HAP-1 (cell line): ENCODE measurements at places on chromosomes 7 and 10.

GRCh38 chr10:117942226-117942625 is 104.5 kb downstream of the RAB11FIP2 start:
- DNase-seq, result no peak

GRCh38 chr10:80691441-80691840 is 153.7 kb downstream of the SH2D4B start:
- DNase-seq, result no peak

GRCh38 chr7:52639126-52639525 is 396.3 kb upstream of the POM121L12 start:
- no peak for DNase-seq

DNA sequence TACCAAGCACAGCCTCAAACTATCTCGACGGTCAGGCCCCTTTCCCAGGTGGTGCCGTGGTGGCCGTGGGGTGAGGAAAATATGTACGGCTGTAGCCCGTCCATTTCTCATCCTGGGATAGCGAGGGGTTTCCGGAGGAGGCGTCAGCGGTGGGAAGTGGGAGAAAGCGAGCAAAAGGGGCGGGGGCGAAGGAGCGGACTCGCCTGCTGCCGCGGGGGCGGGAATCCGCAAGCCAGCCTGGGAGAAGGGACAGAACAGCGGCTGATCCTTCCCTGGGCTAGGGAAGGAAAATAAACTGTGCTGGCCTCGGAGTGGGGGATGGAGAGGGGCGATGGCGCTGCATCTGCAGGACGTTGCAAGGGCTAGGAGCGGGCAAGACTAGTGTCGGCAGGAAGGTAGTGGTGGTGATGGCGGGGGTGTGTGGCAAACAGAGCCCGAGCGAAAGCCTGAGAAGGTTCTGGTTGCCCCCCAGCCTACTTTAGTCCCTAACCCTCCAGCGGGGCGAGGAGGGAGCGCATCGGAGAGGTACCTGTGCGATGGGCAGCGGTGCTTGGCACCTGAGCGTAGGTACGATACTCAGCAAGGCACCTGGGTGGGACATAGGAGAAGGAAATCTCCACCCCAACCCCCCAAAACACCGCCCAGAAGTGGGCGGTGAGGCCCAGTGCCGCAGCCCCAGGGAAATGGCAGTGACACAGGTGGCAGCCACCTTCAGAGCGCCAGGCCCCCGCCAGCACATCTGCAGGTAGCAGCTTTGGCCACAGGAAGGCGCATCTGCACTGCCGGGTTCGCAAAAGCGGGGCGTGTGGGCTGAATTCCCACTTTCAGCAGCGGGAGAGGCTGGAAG is 49.9 kb upstream of the STEAP1B start:
- peak; percentile 63 for DNase-seq

GRCh38 chr7:129902788-129903422 is 49.9 kb downstream of the UBE2H start:
- DNase-seq, result peak; percentile 85

GRCh38 chr7:75738604-75738974 is at the start of gene HIP1:
HIP1 (minus strand) TSS chr7:75738941; CDS start chr7:75738920, 21 bp downstream.
- DNase-seq, result no peak

GRCh38 chr10:61752111-61753011 is 89.6 kb downstream of the CABCOCO1 start:
- DNase-seq, result no peak

DNA sequence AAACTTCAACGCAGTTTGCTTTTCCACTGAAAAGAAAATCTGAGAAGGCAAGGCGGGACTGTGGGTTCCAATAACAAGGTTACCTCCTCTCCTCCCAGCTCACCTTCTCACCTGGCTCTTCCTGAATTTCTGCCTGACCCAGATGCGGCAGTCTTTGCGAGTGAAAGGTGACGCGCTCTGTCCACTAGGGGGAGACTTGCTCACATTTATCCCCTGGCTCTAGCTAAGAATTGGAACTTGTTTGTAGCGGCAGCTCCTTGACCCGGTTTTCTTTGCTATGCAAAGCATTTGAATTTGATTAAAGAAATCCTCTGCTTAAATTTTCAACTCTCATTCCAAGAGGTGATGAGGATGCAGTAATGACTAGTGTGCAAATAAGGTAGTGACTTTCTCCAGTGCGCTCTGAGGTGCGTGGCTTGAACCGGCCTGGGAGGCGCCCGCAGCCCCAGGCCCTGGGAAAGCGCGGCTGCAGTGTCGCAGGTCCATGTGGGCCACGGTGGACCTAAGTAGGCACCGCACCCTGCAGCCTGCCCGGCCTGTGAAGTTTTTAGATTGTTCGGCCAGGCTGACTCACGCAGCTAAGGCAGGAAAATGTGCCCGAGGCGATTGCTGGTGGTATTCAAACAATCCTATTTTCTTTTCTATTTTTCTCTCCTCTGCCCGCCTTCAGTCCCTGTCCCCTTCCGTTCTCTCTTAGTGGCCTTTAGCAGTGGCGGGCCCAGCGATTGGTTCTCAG is 336.9 kb upstream of the NPSR1 start:
- peak; percentile 65 for DNase-seq

GRCh38 chr7:2950578-2950977 is 93.1 kb downstream of the CARD11 start:
- DNase-seq, result no peak

DNA sequence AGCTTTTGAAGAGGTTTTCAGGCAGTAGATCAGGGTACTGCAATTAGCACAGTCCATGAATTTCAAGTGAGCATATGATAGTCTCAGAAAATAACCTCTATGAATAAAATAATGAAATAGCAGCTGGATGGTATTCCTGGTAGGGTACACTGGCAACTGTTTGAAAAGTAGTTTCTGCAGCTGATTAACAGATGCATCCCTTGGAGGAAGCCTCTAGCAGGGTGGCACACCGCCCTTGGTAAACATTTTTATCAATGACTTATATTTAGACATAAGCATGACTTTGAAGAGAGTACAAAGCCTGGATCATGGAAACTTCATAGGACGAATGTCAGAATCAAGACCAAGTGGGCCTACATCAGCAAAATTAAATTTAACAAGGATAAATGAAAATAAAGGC is 26.8 kb downstream of the WNT16 start:
- DNase-seq, result no peak
